Right lung (tissue), 10 donors: ENCODE measurements at places on chromosomes 6 and 20.

DNA sequence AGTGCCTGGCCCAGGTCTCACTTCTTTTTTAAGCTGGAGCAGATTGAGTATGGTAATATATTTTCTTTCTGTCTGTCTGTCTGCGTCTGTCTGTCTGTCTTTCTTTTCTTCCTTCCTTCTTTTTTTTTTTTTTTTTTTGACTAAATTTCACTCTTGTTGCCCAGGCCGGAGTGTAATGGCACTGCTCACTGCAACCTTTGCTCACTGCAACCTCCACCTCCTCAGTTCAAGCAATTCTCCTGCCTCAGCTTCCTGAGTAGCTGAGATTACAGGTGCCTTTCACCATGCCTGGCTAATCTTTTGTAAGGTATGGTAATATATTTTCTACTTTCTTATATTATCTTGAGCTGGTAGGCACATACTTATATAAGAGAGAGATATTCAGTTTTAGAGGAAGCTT, 196.3 kb upstream of the MARCKS start:
- no peak for DNase-seq

GRCh38 chr6:130372786-130373185, 7.0 kb downstream of the TMEM200A start:
- no peak for DNase-seq

GRCh38 chr20:63432577-63433325, 39.7 kb downstream of the KCNQ2 start:
- no peak for DNase-seq

- no peak for DNase-seq
Observed at GRCh38 chr6:15533379-15534026, 129.3 kb downstream of the DTNBP1 start.

GRCh38 chr20:51326201-51326819, 216.2 kb downstream of the NFATC2 start:
- DNase-seq: no peak

GRCh38 chr20:23928353-23928752, 48.8 kb upstream of the CST5 start:
- DNase-seq: no peak

DNA sequence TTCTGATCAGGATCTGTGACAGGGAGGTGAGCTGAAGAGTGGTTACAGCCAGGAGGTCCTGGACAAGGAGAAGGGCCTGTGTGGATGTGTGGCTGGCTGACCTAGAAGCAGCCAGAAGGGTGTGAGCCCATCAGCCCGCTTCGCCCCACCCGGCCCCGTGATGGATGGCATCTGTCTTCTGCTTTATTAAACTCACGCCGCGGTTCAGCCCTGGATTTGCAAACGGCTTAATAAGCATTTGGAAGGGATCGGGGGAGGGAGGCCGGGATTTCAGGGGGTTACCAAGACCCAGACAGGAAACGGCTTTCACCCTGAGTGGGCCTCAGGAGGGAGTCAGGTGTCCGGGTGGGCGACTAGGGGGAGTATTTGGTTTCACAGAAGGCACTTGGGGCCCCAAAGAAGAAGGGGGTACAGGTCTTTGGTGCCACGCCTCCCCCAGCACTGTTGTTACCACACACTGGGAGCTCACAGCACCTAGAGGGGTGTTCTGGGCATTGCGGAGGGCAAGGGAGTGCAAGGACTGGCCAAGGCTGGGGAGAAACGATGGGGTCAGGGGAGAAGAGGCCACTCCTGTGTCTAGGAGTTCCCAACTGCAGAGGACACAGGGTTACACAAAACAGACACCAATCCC, 53.8 kb upstream of the FOXP4 start:
- no peak for DNase-seq

- DNase-seq: no peak
Observed at GRCh38 chr6:75495011-75495410, 1.4 kb upstream of the FILIP1 start.

GRCh38 chr6:152503546-152503945, 133.6 kb downstream of the SYNE1 start:
- DNase-seq: no peak

GRCh38 chr20:16351415-16351814, 221.8 kb downstream of the KIF16B start:
- DNase-seq: no peak
